Naive B cell (primary cell): ENCODE measurements at places on chromosomes 13 and 19.

DNA sequence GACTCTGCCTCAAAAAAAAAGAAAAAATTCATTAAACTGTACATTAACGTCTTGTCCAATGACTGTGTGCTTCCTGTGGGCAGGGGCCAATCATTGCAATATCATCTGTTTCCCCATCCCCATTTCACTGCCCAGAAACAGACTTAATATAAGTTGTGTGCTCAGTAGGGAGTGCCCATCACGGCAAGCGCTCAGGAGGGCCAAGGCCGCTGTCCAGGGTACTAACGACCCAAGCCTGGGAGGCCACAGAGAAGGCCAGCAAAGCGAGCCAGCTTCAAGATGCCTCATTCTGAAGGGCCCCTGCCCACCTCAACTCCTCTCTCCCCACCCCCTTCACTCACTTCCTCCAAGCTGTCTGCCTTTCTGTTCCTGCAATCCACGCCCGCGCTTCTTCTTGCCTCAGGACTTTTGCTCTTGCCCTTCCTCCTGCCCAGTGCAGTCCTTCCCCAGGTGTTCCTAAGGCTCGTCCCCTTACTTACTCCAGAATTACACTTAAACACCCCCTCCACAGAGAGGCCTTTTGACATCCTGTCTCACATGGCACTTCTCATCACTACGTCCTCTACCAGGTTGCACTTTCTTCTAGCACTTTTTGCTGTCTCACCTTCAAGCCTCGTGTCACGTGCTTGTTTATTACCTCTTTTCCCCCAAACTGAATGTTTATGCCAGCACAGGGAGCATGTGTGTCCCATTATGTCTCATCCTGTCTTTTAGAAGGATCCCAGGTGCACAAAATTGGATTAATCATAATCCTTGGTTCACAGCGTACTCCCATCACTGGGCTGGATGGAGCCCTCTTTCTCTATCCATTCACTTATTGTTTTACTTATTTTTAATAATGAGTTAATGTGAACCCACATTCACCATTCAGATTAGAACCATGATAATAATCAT lies 11.3 kb upstream of the POU2F2 start:
- DNase-seq: no peak

- DNase-seq: no peak
Measured at GRCh38 chr19:55546011-55546410, 668 bp upstream of the SBK3 start.

DNA sequence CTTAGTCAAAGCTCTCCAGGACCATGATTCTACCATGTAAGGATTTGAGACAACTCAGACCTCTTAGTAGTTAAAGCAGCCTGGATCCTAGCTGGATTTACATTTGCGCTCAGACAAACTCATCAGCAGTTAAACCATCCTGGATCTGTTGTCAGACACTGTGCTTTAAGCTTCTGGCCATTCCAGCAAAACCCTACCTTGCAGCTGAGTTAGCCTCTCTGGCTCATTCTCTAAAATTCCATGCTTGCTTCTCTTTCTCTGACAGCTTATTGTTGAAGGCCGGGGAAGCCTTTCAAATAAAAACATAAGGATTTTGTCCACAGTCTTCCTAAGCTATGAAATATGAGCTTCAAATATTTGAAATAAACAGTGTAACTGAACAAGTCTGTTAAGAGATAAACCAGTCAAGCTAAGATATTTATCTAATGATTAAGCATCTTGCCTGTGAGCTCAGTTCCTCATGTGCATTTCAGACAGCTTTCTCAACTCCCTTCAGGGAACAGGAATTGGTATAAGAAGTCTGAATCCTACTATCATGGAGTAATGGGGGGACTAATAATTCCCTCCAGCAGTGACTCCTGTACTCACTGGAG lies 89.3 kb downstream of the SLAIN1 start:
- DNase-seq: no peak

DNA sequence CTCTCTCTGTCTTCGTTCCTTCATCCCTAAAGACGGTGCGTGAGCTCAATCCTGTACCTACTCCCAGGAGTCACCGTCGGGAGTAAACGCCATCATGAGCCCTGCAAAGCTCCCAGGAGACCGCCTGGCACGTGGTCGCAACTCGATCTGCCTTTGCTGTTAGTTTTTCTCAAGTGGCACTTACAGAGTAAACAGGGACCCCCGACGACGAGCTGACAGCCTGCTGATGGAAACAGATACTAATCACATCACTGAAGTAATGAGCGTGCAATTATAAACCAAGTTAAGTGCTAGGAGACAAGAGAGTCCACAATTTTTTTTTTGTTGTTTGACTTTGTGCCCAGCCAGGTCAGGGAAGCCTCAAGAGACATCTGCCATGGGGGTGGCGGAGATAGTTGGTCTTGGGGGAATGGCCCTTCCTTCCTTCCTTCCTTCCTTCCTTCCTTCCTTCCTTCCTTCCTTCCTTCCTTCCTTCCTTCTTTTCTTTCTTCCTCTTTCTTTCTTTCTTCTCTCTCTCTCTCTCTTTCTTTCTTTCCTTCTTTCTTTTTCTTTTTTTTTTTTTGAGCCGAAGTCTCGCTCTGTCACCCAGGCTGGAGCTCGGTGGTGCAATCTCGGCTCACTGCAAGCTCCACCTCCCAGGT lies 23.6 kb downstream of the CACNG6 start:
- no peak for DNase-seq

- DNase-seq: no peak
Measured at GRCh38 chr13:26679411-26680122, 81.0 kb downstream of the GPR12 start.

- DNase-seq: no peak
Measured at GRCh38 chr13:80562433-80563156, 221.7 kb upstream of the SPRY2 start.

DNA sequence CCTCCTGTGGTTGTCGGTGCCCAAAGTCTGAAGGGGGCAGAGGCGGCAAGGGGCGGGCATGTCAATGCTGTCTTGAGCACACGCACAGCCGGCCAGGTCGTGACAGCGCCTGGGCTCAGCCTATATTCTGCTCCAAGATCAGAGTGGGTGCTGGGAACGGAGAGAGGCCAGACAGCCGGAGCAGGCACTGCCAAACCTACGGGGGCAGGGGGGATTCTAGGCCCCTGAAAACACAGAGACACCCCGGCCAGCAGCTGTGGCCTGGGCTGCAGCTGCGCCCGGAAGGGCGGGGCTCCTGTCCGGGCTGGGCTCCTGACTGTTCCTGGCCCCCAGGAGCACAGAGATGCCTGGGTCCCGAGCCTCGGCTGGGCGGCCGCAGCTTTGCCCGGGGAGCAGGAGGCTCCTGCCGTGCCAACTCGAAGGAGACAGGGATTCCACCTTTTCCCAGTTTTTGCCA lies 2662.9 kb upstream of the PCDH20 start:
- DNase-seq: no peak

DNA sequence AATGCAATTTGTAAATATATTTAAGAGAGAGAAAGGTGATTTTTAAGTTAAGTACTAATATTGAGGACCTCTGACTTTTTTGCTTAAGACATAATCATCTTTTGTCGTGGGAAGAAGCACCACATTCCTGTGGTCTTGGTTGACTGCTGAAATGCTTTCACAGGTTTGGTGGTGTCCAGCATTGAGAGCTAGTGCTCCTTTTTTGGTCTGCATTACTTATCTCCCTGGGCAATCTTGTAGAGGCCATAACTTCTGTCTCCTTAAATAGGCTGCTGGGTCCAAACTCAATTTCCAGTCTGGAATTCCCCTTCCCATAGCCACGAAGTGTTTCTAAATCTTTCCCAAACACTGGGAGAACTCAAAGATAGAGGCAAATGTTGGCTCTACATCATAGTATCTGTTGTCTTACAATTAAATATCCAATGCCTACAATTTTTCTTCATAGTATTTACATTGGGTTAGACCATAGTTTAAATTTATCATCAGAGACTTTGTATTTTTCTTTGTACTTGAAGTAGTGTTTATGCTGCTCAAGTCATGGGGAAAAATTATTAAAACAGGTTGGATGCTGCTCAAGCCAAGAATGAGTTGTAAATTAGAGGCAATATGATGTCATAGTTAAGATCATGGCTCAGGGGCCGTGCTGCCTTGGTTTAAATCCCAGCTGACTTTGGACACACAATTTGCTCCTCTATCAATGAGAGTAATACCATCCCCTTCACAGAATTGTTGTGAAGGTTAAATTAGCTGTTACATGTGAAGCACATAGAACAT lies 105.6 kb downstream of the POSTN start:
- DNase-seq: no peak

DNA sequence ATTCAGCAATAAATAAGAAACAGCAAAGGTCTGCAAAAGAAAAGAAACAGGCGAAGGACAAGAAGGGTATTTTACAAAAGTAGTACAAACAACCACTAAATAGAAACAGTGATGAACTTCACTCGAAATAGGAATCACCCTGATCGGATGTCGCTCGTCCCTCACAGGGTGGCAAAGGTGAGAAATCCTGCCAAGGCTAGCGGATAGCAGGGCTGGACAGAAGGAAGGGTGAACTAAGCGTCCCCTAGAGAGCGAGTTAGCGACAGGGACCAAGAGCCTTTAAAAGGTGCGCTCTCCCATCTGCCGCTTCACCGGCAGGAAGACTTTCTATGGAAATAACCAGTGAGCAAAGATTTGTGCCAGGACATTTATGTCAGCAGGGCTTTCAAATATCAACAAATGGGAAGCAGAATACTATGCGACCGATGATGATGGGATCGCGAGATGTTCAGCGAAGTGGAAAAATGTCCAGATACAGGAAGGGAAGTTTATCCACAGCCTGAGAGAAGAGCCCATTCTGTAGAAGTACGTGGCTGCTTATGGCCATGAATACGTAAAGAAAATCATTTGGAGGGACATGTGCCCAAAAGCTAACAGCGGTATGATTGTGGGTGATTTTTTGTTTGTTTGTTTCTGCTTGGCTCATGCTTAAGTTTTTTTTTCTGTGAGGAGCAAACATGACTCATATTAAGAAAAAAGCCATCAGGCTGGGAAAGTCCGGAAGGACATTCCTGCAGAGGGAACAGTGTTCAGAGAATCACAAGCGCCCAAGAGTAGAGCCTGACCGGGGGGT lies 18.9 kb downstream of the ELAVL1 start:
- DNase-seq: no peak

- DNase-seq: peak; percentile 62
Measured at GRCh38 chr19:49017666-49018351, 918 bp upstream of the LHB start.
